Retina (tissue), 1 donor: ENCODE measurements at places on chromosomes 5 and 9.

- peak; percentile 46 for DNase-seq
Measured at GRCh38 chr9:133715866-133716563, 22.1 kb downstream of the SARDH start.

DNA sequence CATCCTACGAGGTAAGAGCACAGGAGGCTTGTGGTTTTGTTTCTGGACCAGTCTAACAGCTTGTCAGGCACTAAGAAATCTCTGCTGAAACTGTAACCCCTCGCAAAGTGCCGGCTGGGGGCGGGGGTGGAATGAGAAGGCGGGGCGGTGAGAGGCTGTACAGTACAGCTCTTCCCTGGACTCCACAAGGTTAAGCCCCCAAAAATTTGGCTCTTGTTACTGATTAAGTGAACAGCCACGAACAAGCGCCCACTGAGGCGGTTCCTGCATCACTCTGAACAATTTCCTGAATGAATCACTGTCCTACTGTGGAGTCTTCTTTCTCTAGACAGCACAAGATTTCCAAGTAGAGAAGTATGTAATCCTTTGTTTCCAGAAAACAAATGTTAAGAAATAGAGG is 6.8 kb downstream of the FBP2 start:
- no peak for DNase-seq

- peak; percentile 34 for DNase-seq
Measured at GRCh38 chr5:61673007-61673735, 341.1 kb downstream of the ZSWIM6 start.

DNA sequence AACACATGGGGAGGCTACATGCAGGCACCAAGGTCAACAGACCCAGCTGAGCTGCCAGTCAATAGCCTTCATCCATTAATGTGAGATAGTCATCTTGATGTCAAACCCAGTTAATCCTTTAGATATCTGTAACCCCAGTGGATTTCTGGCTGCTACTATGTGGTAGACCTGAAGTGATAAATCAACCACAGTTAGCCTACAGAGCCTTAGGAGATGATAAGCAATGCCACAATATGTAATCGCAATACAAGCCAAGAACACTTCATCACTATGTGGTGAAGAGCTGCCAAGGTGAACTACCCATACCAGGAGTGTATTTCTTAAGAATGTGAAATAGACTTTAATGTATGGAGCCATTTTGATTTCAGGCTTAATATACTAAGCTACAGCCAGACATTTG is 1175.5 kb downstream of the DTWD2 start:
- DNase-seq = no peak

DNA sequence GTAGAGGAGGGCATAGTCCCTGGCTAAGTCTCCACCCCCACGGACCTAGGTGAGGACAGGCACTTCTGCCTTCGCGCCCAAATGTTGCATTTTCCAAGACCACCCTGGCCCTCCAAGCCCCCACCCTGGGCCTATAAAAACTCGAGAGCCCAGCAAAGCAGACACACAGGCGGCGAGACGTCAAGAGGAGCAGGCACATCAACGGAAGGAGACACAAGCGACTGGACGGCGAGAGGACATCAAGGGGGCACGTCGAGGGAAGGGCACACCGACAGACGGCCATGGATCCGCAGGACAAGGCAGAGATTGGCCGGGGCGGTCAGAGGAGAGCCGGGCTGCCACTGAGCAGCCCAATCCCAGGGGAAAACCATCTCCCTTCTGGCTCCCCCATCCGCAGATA is 348.0 kb downstream of the MTRR start:
- DNase-seq = no peak

DNA sequence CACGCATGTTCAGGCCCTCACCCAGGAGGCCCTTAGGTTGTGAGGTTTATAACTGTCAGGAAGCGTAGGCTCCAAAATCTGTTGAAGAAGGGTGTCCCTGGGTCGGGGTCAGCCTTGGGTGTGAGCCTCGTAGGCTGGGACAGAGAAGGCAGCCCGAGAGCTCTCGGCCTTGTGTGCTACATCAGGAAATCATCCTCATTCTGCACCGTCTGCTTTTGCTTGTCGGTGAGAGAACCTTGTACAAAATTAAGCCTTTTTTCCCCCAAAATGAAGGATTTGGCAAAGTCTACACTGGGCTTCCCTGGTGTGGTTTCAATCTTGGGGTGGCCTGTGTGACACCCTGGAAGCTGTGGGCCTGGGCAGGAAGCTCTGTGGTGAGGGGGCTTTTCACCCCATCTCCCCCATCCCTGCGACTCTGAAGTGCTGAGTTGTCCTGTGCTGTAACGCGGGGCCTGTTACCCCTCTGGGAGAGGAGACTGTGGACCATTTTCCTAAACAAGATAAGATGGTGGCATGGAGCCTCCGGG is 55.3 kb downstream of the AHRR start:
- no peak for DNase-seq

- no peak for DNase-seq
Measured at GRCh38 chr9:88567870-88568269, 32.9 kb downstream of the NXNL2 start.

DNA sequence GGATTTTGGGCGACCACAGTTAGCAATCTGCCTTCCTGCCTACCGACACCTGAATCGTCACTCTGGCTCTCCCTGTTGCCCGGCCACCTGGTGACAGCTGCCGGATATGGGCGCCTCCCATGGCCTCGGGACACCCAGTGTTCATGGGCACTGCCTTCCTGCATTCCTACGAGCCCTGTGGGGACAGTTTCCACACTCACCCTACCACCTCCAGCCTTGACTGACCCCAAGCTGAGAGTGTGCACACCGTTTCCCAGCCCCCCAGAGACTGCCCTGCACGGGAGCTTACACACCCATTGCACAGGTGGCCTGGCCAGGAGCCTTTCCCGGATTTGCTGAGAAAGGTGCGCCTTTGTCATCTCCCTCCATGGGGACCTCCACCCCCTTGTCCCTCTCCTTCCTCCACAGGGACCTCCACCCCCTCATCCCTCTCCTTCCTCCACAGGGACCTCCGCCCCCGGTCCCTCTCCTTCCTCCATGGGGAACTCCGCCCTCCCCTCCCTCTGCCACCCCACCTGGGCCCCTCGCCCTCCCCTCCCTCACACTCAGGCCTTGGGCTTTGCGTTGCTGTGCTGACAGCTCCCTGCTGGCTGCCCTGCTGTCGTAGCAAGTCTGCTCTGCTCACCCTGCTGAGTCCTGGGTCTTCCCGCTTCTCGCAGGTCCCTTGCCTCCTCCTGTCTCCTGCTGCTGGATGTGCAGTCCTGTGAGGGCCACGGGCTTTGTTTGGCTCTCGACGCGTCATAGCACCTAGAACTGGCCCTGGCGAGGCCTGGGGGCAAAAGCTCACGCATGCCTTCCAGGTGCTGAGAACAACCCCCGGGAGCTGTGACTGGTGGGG is 48.4 kb downstream of the MRPL36 start:
- no peak for DNase-seq

- DNase-seq = no peak
Measured at GRCh38 chr9:132690696-132691095, 20.4 kb downstream of the GTF3C4 start.

GRCh38 chr9:136364942-136365774 is 1.6 kb upstream of the DNLZ start:
- DNase-seq = peak; percentile 66

DNA sequence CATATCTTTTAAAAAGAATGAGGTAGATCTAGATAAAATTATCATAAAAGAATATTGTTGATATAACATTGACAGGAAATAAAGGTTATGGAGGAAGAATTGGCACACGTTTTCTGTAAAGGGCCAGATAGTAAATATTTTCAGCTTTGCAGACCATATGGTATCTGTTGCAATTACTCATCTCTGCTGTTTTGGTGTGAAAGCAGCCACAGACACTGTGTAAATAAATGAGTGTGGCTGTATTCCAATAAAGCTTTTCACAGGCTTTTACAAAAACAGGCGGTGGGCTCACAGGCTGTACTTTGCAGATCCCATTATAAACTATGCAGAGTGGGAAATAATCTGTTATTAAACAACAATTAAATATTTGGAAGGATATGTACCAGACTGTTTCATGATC is 87.4 kb downstream of the SGCD start:
- DNase-seq = no peak

GRCh38 chr9:20028849-20029231 is 240.0 kb upstream of the SLC24A2 start:
- no peak for DNase-seq
